Astrocyte of the cerebellum (primary cell): ENCODE measurements at places on chromosomes 2 and 18.

DNA sequence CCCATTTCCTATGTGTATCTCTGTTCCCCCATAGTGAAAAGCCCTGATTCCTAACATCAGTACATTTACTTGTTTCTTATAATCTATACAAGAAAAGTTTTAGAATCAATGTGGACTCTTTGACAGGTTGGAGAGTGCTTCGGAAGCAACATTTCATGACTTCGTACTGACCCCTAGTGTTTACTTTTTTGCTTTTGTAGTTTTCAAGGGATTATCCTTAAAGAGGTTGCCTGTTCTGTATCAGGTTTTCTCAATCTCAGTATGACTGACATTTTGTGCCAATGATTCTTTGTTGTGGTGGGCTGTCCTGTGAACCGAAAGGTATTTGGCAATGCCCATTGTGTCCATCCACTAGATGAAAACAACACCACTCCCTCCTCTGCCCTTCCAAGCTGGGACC is 43.3 kb upstream of the SERPINB2 start:
- DNase-seq = peak; percentile 19

GRCh38 chr18:61471942-61472341 is 138.7 kb downstream of the CDH20 start:
- no peak for DNase-seq

- no peak for DNase-seq
Observed at GRCh38 chr2:73640511-73640911, 1.7 kb downstream of the NAT8 start.

GRCh38 chr2:163479599-163479998 is 256.2 kb downstream of the FIGN start:
- DNase-seq = no peak

DNA sequence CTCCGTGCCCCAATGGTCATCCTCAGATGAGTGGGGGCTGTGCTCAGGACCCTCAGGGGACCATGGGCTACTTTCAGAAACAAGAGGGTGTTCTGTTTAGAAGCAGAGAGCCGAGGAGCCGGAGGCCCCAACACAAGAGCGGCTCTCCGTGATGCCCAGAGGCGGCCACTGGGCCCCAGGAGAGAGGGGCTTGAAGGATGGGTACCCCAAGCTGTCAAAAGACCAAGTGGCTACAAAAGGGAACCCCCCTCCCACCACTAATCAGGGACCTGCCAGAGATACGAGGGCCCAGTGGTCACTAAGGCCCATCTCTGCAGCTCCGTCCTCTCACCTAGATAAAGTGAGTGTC is 93.6 kb downstream of the HDAC4 start:
- no peak for DNase-seq

DNA sequence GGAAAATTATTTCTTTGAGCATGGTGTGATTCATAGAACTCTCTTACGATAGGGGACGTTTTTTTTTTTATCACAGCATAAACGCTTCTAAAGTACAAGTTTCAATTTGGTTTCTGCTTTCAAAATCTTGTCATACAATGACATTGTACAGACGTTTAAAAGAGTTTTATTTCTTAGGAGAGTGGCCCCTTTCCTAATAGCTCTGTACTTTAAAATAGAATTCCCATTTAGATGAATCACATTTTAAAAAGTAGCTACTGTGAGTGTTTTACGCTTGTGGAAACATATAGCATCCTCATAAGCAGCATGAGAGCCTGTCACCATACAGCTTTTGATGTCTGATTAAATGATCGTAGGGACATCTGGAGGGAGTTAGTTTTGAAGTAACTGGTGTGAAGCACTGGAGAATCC is 510.9 kb downstream of the PARD3B start:
- no peak for DNase-seq

GRCh38 chr18:64090876-64091275 is 58.0 kb downstream of the LINC00305 start:
- DNase-seq = no peak

DNA sequence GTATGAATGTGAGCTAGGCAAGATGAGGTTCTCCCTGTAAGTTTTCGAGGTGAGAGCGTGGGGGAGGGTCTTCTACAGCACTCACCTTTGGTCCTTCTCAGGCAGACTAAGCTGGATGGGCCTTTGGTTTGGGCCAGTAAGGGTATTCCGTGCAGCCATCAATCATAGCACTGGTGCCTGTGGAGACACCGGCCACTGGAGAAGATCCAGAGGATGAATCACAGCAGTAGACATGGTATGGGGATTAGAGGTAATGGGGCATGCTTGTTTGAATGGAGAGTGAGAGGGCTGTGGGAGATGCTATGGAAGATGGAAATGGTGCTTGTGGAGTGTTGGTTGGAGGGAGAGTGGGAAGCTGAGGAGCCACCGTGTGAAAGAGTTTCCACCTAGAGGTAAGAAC is 16.1 kb downstream of the MAPRE3 start:
- peak; percentile 36 for DNase-seq

GRCh38 chr2:113124181-113124961 is 3.0 kb upstream of the IL1RN start:
- peak; percentile 23 for DNase-seq

- no peak for DNase-seq
Observed at GRCh38 chr2:42052702-42053481, 5.1 kb downstream of the PKDCC start.

GRCh38 chr2:33616873-33617272 is 17.8 kb upstream of the FAM98A start:
- DNase-seq = no peak

DNA sequence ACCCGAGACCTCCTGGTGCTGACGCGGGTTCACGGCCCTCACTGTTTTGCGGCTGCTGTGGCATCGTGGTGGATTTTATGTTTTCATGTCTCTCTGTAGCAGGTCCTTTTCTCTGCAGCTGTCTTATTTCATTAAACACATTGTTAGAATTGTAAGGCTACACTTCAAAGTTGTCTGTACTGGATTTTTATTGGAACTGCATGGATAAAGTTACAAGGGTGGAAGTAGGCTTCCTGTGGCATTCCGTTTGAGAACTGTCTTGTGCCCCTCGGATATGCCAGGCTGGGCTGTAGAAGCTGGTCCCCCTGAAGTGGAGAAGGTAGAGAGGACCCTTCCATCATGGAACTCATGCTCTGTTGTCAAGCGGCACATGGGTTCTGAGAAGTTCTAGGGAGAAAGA is 127.3 kb downstream of the SNTG2 start:
- DNase-seq = no peak

DNA sequence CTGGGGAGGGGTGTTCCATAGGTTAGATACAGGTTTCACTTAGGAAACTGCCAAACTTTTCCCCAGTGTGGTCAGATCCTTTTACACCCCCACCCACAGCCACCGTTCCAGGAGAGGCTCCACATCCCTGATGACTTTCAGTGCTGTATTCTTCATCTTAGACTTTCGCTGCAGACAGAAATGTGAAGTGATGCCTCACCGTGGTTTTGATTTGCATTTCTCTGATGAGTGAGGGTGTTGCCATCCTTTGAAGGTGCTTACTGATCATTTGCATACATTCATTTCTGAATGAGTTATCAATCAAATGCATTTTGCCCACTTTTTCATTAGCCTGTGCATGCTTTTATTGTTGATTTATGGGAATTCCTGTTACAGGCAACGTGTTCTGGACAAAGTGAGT is 14.9 kb downstream of the COPS9 start:
- DNase-seq = no peak

- DNase-seq = no peak
Observed at GRCh38 chr18:31634331-31634713, 42.6 kb downstream of the TTR start.

GRCh38 chr2:136207030-136207623 is 89.2 kb upstream of the CXCR4 start:
- no peak for DNase-seq

DNA sequence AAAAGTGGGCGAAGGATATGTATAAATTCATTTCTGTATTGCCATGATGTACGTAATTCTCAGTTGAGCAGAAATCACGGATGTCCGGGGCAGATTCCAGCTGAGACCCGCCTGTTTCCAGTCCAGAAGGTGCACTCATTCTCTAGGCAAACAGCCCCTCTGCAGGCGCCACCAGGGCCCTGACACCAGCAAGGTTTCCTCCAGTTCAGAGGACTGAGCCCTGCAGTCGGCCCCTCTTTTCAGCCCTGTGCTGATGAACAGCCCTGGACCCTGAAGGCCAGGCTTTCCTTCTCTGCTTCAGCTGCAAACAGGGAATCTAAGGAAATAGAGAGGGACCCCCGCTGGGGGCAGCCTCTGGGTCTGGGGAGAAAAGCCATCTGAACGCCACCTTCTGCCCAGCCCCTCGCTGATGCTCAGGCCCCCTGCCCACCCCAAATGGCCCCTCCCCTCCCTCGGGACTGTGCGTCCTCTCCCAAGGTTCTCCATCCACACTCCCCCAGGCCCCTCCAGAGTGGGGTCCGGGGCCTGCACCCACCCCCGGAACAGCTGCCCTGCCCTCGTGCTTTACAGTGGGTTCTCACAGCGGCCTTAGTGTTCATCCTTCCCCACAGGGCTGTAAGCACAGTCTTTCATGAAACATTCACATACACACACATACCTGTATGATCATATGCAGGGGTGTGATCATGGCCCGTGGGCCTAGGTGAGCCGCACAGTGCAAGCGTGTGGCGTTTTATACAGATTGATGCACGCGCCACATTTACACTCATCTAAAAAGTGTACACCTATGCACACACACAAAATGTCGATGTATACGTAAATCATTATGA is 12.1 kb downstream of the COPS9 start:
- no peak for DNase-seq

DNA sequence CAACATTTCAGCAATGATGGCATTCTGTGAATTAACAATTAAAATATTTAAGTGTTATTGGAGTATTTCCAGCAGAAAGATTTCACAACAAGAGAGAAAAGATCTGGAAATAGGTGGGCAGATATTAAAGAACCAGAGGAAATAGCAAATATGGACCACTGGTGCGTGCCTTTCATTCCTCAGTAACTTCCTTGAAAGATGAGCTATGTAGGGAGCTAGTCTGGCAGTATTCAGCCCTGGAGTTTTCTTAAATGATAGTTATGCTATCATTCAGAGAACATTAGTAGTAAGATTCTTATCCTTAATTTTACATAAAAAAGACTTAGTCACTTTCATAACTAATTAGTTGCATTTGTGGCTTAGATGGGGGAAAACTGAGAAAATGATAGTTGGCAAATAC is 41.5 kb downstream of the TANC1 start:
- DNase-seq = no peak

GRCh38 chr2:241492174-241492565 is 16.2 kb downstream of the STK25 start:
- DNase-seq = no peak

- peak; percentile 41 for DNase-seq
Observed at GRCh38 chr2:109545828-109546713, 67.7 kb downstream of the SEPTIN10 start.

DNA sequence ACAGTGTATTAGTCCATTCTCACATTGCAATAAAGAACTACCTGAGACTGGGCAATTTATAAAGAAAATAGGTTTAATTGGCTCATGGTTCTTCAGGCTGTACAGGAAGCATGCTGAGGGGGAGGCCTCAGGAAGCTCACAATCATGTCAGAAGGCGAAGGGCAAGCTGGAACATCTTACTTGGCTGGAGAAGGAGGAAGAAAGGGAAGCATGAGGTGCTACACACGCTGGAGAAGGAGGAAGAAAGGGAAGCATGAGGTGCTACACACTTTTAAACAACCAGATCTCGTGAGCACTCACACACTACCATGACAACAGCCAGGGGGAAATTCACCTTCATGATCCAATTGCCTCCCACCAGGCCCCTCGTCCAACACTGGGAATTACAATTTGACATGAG is 95.3 kb upstream of the FAM110C start:
- no peak for DNase-seq

- DNase-seq = no peak
Observed at GRCh38 chr2:8003462-8004075, 678.3 kb upstream of the ID2 start.

GRCh38 chr2:86087936-86088850 is 17.5 kb downstream of the POLR1A start:
- no peak for DNase-seq

DNA sequence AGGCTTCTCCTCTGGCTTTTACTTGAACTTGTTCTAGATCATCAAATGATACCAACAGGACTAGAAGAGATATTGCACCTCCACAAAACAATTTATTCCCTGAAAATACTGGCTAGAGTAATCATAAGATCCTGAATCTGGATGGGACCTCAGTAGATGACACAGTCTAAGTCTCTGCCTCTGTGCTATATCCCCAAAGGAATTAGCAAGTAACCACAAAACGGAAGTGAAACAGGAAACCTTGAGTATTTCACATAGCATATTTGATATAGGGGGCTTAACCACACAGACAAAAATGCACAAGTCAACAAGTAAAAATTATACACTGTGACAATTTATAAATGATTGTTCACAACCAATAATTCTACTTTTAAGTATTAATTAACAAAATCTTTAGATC is 456.9 kb upstream of the TNP1 start:
- peak; percentile 27 for DNase-seq

GRCh38 chr2:60883896-60884295 is 2.5 kb downstream of the REL start:
- DNase-seq = no peak

- DNase-seq = no peak
Observed at GRCh38 chr2:159366538-159366937, 80.0 kb upstream of the WDSUB1 start.

DNA sequence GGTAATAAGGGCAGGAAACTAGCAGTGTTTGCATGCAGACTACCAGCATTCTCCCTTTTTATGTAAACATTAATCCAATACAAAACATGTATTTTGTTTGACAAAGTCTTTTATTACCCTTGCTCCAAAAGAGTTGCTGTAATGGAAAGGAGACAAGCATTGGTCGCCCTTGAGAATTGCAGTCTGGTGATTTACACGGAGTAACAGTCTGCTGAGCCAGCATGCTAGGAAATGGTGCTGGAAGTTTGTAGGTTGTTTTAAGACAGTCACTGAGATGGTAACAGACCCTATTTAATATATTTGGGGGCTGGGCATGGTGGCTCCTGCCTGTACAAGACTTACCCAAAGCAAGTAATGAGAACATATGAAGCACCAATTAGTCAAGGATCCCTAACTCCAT is 2.8 kb upstream of the PRKCE start:
- DNase-seq = no peak

GRCh38 chr2:135874777-135875365 is 1.4 kb downstream of the MCM6 start:
- no peak for DNase-seq
